ENCODE measurements at places on chromosomes 16 and 17.

GRCh38 chr17:44759086-44759915 is 513 bp downstream of the ADAM11 start:
- no peak for DNase-seq

GRCh38 chr17:33460781-33461450 is 167.8 kb upstream of the ASIC2 start:
- no peak for DNase-seq

DNA sequence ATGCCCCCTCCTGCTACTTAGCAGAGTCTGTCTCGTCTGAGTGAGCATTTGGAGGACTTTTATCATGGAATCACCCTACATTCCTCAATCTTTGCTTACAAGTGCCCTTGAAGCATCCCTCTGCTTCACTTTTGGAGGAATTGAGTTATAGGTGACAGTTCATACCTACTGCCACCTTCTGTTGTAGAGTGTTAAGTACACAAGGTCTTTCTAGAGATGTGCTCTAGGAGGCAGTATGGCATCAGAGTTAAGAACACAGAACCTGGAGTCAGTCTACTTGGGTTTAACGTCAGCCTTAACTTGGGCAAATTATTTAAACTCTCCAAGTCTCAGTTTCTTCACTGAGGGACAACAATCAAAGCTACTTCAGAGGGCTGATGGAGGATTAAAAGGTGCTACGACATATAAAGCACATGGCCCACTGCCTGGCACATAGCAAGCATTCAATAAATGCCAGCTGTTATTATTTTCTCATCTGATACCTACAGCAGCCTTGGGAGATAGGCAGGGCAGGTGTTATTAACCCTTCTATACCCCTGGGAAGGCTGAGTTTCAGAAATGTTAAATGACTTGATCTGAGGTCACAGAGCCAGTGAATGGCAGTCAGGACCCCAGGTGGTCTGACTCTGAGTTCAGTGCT is 62.2 kb downstream of the UTP18 start:
- DNase-seq = no peak

- DNase-seq = no peak
Measured at GRCh38 chr16:58211846-58212245, 13.9 kb upstream of the CSNK2A2 start.

GRCh38 chr17:44779211-44780025 is 20.6 kb downstream of the ADAM11 start:
- peak; percentile 50 for DNase-seq

DNA sequence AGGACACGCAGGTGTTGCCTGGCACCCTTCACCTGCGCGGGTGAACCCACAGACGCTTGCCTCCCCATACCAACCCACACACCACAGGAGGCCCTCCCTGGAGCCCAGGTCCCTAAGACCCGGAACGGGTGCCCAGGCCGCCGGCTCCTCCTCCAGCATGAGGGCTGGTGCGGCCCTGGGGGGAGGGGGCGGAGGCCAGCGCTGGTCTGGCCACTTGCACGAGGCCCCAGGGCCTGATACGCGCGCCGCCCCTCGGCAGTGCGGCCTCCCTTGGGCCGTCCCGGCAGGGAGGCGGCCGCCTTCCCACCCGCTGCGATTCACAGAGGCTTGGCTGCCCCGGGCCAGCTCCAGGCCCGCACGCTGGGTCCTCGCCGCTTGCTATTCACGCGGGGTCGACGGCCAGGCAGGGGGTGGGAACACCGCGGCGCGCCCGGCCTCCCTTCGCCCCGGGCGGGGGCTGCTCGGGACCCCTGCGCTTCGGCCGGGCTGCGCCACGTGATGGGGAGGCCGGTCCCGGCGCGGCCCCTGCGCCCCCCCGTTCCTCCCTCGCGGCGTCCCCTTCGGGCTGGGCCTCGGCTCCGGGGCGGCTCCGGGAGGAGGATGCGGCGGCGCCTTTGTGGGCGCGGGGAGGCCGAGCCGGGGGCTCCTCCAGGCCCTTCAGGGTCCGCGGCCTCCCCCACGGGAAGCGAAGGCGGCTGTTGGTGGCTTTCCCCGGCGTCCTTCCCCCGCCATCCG is 685 bp downstream of the FASN start:
- DNase-seq = no peak

- DNase-seq = no peak
Measured at GRCh38 chr16:85056211-85056748, 28.7 kb downstream of the KIAA0513 start.

GRCh38 chr17:11795906-11796305 is 197.6 kb downstream of the DNAH9 start:
- DNase-seq = no peak

- no peak for DNase-seq
Measured at GRCh38 chr17:53896047-53896446, 73.3 kb downstream of the KIF2B start.

DNA sequence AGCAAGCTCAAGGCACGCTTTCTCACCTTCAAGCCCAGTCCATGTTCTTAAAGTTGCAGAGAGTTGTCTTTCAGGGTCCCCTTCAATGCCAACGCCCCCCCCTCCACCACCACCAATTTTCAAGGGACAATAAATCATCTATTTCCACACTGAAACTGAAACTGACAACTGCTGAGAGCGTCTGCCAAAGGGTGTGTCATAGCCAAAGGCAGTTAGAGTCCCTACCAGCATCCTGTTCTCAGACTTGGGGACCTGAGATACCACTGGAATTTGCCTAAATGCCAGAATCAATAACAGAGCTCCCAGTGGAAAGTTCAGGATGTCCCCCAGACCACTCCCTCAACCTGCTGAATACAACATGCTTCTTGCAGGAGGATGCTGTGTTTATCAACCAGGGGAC is 133.2 kb upstream of the SOX9 start:
- DNase-seq = no peak

GRCh38 chr17:249236-249993 is 68.0 kb upstream of the DOC2B start:
- DNase-seq = no peak

DNA sequence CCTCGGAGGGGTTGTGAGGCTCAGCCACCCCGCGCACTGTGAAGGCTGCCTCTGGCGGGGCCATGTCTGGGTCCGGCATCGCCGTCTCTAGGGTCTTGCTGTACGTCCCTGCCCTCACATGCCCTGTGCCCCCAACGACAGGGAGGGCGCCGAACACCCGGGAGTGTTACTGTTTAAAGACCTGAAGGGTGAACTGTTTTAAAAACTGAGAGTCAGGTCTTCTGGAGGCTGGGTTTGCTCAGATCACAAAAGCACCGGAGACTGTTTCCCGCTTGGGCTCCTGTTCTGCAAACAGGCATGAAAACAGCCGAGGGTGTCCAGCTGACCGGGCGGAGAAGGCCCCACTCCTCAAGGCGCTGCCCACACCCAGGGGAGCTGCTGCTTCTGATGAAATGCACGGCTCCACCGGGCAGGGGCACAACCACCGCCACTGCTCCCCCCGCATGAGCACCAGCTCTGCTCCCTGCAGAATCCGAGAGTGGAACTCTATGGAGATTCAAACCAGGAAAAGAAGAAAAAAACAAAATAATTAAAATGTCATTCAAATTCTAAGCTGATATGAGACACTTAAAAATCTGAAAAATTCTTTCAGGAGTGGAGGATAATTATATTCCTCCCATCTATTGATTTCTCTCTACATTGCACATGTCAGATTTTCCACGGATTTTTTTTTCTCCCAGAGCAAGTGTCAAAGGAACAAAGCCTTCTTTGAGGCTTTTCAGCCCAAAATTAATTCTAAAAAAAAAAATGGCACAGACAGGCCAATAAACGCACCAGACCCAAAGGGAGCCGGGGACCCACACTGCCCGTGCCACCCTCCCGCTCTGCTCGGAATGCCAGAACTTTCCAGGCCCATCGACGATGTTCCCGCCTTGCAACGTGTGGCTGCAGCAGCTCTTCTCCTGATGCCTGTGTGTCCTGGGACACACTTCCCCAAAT is 74.3 kb downstream of the LMF1 start:
- no peak for DNase-seq

DNA sequence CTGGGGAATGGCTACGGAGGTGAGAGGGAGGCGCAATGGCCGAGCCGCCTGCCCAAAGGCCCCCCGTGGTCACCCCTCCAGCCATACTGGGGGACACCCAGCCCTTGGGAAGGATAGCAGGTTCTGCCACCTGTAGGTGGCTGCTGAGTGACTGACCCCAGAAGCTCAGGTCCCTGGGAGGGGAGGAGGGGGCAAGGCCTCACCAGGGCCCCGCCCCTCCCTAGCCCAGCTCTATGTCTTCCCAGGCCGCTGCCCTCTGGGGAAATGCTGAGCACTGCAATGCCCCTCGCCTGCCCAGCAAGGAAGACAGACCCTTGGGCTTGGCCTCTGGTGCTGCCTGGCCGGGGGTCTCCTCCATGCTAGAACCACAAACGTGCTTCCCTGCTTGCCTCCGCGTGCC is 11.4 kb upstream of the CLDN9 start:
- no peak for DNase-seq

DNA sequence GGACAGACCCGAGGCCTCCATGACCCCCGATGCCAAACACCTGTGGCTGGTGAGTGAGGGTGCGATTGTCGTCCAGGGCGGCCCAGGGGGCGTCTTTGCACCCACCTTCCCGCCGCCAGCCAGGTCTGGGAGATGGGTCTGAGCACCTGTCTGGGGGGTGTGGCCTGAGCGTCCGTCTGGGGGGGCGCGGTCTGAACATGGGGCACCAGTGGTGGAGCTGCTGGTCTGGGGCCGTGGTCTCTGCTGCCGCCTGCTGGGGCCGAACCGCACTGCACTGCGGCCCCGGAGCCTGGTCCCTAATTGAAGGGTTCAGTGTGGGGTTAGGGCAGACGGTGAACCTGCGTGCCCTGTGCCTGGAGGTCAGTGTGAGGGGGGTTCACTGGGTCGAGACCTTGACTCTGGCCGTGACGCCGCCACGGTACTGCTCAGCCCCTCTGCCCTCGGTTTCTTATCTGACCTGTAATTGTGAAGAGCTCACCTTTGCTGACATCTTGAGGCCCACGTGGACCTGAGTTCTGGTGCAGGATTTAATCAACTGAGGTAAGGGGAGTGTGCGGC is 12.6 kb upstream of the TCF25 start:
- no peak for DNase-seq

GRCh38 chr16:88454523-88454947 is 1.5 kb downstream of the ZFPM1 start:
- no peak for DNase-seq

- no peak for DNase-seq
Measured at GRCh38 chr16:10663146-10663545, 31.6 kb downstream of the TEKT5 start.

DNA sequence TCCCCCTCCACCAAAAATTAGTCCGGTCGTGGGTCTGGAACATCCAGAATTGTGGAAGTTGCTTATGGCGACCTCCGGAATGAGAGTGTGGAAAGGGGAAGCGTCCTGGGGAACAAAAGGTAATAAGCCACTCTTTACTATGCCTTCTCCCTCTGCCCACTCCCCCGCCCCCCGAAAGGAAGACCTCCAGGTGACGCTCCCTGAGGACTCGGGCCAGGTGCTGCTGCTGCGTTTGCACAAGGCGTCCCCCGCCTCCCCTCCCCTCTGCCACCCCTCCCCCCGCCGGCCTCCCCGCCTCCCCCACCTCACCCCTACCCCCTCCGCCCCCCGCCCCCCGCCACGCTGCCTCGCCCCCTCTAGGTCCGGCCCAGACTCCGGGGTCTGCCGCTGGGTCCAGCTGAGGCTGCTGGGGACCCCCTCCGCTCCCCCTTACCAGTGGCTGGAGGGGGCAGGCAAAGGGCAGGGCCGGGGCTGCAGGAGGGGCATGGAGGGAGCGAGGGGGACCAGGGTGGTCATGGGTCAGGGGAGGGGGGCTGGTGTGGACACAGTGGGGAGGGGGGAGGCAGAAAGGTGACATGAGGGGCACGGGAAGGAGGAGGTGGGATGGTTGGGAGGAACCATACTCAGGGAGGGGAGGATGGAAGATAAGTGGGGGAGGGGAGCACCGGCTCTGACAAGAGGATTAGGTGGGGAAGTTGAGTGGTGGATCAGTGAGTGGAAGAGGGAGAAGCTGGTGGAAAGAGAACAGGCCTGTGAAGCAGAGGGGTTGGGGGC is 23.6 kb downstream of the ALOX12B start:
- DNase-seq = no peak

DNA sequence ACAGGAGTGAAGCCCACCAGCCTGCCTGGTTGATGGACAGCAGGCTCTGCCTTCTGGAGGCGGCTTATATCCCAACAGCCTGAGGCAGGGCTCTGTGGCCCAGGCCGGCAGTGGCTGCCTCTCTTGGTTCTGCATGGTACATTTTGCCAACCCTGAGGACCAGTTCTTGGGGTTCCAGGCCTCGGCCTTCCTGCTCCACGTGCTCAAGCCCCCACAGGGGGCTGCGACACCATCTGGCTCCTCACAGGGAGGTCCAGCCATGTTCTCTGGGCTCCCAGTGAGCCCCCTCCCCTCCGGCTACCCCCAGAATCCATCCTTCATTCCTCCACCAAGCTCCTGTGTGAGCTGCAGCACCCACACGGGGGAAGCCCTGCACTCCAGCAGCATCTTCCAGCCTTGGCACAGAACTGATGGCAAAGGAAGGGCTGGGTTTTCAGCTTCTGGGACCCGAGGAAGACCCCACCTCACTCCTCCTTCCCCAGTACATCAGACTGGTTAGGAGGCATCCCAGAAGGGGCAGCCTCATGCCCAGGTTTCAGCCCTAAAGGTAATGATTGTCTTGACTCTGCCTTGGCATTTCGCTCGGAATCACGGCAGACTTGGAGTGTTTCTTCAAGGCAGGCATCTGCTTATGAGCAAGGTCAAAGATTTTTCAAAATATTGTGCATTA is 231.2 kb downstream of the CPPED1 start:
- DNase-seq = no peak

GRCh38 chr17:29716566-29716965 is 93.9 kb upstream of the CORO6 start:
- no peak for DNase-seq

DNA sequence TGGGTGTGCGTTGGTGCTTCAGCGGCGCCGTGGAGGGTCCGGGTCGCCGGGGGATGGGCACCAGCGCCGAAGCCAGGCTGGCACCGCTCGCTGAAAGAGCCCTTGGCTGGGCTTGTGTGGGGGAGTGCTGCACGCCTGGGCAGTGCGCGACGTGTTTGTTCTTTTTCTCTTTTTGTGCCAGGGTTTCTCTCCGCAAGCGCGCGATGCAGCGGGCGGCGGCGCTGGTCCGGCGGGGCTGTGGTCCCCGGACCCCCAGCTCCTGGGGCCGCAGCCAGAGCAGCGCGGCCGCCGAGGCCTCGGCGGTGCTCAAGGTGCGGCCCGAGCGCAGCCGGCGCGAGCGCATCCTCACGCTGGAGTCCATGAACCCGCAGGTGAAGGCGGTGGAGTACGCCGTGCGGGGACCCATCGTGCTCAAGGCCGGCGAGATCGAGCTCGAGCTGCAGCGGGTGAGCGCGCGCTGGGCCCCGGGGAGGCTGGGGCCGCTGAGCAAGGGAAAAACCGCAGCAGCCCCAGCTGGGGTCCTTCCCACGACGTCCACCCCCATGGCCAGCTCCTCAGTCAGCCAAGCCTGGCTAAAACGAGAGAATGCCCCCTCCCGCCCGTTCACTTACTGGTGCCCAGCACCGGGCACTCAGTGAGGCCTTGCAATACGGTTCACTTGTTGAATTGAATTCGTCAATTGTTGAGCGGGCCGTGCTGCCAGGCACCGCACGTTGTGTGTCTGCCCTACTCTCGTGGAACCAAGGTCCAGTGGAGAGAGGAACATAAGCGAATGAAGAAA is 541 bp downstream of the GPT2 start:
- no peak for DNase-seq

Data from smooth muscle cell of the brain vasculature (primary cell).